Esophagus muscularis mucosa (tissue), 4 donors: ENCODE measurements at places on chromosomes 3 and 15. TPM values are rescaled to one million over a fixed set of nuclear protein-coding genes. Genes with fewer than 3 reads are reported as not detected.

GRCh38 chr3:102078854-102079808, 229.8 kb downstream of the NFKBIZ start:
- DNase-seq = no peak
- no peaks in the 10 kb centered on the region for H3K36me3 ChIP-seq
- no peak overlapping the region for H3K4me3 ChIP-seq
- H3K4me1 ChIP-seq = peaks cover 5% of the 10 kb centered on the region
- no peaks in the 10 kb centered on the region for H3K27me3 ChIP-seq

GRCh38 chr3:37922721-37923568, 61.3 kb downstream of the CTDSPL start:
- peak; percentile 92 for DNase-seq
- H3K4me3 ChIP-seq = no peak overlapping the region
- no peaks in the 10 kb centered on the region for H3K27me3 ChIP-seq
- H3K4me1 ChIP-seq = peaks cover 70% of the 10 kb centered on the region
- no peaks in the 10 kb centered on the region for H3K36me3 ChIP-seq
- peak overlapping the region; percentile 72 for H3K27ac ChIP-seq

- H3K27me3 ChIP-seq = no peaks in the 10 kb centered on the region
- peaks cover 9% of the 10 kb centered on the region for H3K36me3 ChIP-seq
- DNase-seq = no peak
- H3K4me1 ChIP-seq = no peaks in the 10 kb centered on the region
- no peak overlapping the region for H3K27ac ChIP-seq
These were observed 41.3 kb downstream of the ETV5 start for GRCh38 chr3:186067360-186068242.

DNA sequence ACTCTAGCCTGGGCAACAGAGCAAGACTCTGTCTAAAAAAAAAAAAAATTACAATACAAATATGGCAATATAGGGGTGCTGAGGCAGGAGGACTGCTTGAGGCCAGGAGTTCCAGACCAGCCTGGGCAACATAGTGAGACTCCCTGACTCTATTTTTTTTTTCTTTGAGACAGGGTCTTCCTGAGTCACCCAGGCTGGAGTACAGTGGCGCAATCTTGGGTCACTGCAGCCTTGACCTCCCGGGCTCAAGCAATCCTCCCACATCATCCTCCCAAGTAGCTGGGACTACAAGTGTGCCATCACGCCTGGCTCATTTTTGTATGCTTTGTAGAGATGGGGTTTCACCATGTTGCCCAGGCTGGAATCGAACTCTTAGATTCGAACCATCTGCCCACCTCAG, 17.3 kb upstream of the RAB11A start:
- no peaks in the 10 kb centered on the region for H3K36me3 ChIP-seq
- DNase-seq = no peak
- H3K27me3 ChIP-seq = no peaks in the 10 kb centered on the region
- H3K4me3 ChIP-seq = no peak overlapping the region
- H3K4me1 ChIP-seq = no peaks in the 10 kb centered on the region

GRCh38 chr3:53171064-53171418, 10.0 kb downstream of the PRKCD start:
- no peaks in the 10 kb centered on the region for H3K36me3 ChIP-seq
- no peaks in the 10 kb centered on the region for H3K27me3 ChIP-seq
- no peak overlapping the region for H3K4me3 ChIP-seq
- no peak overlapping the region for H3K27ac ChIP-seq
- DNase-seq = no peak

DNA sequence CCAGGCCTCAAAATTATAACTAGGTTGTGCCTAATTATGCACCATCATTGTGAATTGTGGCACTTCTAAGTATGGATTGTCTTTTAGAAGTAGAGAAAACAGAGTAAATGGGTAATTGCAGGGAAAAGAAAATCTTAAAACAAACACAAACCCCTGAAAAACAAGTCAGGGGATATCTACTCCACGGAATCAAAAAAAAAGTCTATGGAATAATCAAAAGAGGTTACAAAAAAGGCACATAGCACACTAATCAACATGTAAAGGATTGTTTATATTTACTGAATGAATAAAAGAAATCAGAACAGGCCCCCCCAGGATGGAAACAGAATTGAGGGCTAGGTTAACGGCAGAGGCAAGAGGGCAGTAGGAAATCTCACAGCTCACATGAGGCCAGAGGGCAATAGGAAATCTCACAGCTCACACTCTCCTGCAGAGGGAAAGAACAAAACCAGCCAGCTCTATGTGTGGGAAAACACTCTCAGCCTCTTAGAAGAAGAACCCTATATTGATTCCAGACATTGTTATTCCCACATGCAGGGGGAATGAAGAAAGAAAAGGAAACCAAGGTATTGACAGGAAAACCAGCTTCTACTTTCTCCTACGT, 72.7 kb upstream of the FNDC3B start:
- no peaks in the 10 kb centered on the region for H3K27me3 ChIP-seq
- no peak for DNase-seq
- no peaks in the 10 kb centered on the region for H3K36me3 ChIP-seq
- no peak overlapping the region for H3K4me3 ChIP-seq

- no peak for DNase-seq
- no peaks in the 10 kb centered on the region for H3K27me3 ChIP-seq
- H3K4me1 ChIP-seq = no peaks in the 10 kb centered on the region
- no peak overlapping the region for H3K27ac ChIP-seq
These were observed 26.4 kb downstream of the POLG start for GRCh38 chr15:89308236-89308635.

Gene PSTPIP1
- total RNA-seq = 8.3 TPM

Gene CD80
- total RNA-seq = not detected

Gene DLG1
- 56.8 TPM for total RNA-seq

Gene MYRIP
- total RNA-seq = 7.2 TPM
